Activated naive CD8-positive, alpha-beta T cell treated with anti-CD3 and anti-CD28 coated beads, Interleukin-2, amount 10 ng/mL, durations not matched to agents 7 days and 5 days (primary cell): ENCODE measurements at places on chromosomes 2 and 18. TPM values are rescaled to one million over a fixed set of nuclear protein-coding genes. Genes with fewer than 3 reads are reported as not detected.

Gene ITGB6
- total RNA-seq = not detected

DNA sequence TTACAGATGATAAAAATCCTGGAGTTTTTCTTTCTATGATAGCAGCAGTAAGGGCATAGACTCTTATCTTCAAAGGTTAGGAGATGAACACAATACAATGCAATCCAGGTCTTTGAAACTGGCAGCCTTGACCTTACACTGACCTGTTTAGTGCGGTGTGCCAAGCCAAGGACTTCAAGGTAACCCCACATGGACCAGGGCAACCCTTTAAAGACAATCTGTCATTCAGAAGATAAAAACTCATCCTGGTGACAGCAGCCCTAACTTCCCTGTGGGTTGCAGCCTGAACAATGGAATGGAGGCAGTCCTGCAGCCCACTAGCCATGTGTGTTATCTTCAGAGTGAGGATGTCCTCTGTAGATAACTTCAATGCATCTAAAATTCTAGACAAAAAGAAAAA is 78.1 kb downstream of the RTTN start:
- no peak for DNase-seq

DNA sequence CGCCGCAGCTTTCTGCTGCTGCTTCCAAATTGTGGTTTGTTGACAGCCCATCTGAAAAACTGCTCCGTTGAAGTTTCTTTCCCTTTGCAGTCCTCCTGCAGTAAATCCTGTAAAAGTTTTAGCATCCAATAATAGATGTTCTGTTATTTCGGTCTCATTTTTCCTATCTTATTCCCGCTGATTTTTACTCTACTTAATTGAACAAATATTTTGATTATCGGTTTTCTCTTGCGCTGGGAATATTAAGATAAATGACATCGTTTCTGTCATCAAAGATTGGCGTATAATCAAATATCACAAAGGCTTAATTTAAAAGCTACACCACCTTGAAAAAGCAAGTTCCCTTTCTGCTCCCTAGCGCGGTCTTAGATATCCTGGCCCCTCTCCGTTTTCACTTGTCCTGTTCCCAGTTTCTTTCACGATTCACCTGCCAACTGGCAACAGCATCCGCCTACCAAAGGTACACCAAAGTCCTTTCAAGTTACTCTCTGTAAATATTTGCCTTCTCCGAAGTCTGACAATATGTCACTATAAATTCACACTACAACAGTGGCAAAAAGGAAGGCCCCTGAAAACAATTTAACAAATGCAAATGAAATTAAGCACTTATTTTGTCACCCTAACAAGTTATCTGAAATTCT is 1.0 kb upstream of the STRN start:
- DNase-seq = no peak

GRCh38 chr2:236971131-236971821 is 114.4 kb upstream of the COPS8 start:
- DNase-seq = no peak

DNA sequence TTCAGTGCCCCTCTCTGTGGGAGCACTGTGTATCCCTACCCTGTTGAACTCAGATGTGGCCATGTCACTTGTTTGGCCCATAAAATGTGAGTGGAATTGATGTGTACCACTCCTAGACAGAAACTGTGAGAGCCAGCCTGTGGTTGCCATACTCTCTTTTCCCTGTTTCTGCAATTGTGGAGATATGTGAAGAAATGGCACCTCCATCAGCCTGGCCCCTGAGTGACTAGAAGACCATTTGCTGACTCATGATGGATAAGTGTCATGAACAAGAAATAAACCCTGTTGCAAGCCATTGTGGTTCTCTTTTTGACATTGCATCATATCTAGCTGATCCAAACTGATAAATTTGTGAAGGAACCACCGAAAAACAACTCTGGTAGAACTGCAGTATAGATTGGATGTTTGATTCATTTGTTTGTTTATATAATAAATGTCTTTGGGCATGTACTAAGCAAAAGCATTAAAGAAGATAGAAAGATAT is 214.5 kb upstream of the FBXO11 start:
- no peak for DNase-seq
